ENCODE measurements at places on chromosomes 2 and 18.

DNA sequence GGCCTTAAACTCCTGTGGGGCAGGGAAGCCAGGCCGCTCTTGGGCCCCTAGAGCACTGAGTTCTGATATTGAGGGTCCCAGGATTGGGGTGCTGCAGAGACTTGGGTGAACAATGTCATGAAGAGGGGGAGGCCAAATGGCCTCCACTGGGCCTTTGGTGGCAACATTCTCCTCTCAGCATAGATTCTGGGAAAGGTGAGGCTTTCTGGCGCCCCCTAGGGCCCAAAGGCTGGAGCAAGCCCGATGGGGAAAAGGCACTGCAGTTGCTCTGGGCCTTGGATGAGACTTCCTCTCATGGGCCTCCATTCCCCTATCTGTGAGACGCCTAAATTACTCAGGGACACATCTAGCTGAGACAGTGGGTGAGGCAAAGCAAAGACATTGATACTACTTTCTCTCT is 84.8 kb downstream of the ACAA2 start:
- DNase-seq: no peak

DNA sequence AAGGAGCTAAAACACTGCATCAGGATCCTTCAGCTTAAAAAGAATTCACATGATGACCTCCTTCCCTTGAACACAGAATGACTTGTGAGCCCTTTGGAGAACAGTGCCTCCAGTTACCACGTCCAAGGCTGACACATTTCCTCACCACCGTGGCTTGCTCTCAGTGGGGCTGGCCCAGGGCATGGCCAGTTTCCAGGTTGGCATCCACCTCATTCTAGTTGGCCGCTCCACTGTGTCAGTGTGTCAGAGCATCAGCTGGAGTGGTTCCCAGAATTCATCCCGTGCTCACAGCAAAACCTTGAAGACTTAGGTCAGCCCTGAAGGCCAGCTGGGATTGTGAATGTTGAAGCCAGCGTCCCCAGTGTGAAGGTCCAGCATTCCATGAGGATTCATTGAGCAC is 158.5 kb downstream of the INSIG2 start:
- DNase-seq: peak; percentile 32

- DNase-seq: peak; percentile 50
Measured at GRCh38 chr18:71485611-71486010, 1058.5 kb downstream of the CBLN2 start.

- DNase-seq: peak; percentile 50
Measured at GRCh38 chr2:159998961-159999360, 63.5 kb downstream of the PLA2R1 start.

- peak; percentile 78 for DNase-seq
Measured at GRCh38 chr2:27184115-27184514, 27.7 kb upstream of the ATRAID start.

DNA sequence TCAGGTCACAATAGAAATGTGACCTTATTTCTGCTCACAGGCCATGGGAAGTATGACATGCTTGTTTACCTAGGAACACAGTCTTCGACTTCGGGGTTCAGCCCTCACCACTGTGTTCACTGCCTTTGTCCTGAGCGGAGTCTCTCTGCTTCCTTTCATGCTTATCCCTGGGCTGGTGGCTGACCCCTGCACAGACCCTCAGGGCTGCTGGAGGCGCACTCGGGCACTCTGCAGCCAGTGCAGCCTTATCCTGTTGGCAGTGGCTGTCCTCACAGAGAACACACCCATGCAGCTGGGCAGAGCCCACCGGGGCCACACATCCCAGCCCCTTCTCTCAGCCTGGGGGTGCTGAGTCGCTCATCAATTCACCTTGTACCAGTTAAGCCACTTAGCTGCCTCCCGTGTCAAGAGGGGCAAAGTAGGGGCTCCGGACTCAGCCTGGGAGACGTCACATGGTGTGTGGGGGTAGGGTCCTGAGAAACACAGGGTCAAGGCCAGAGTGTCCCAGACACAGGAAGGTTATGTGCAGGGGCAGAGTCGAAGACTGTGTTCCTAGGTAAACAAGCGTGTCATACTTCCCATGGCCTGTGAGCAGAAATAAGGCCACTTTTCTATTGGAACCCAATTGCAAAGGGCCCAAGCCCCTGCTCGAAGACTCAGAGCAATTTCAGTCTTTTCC is 107.5 kb downstream of the FAM210A start:
- DNase-seq: no peak

DNA sequence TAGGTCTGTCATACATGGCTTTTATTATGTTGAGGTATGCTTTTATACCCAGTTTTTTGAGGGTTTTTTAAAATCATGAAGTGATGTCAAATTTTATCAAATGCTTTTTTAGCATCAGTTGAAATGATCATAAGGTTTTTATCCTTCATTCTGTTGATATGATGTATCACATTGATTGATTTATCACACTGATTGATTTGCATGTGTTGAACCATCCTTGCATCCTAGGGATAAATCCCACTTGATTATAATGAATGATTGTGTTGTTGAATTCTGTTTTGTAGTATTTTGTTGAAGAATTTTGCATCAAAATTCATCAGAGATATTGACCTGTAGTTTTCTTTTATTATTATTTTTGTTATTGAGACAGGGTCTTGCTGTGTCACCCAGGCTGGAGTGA is 68.2 kb downstream of the LIMS1 start:
- DNase-seq: no peak

GRCh38 chr2:171318463-171318934 is 115.3 kb downstream of the METTL8 start:
- DNase-seq: peak; percentile 24

DNA sequence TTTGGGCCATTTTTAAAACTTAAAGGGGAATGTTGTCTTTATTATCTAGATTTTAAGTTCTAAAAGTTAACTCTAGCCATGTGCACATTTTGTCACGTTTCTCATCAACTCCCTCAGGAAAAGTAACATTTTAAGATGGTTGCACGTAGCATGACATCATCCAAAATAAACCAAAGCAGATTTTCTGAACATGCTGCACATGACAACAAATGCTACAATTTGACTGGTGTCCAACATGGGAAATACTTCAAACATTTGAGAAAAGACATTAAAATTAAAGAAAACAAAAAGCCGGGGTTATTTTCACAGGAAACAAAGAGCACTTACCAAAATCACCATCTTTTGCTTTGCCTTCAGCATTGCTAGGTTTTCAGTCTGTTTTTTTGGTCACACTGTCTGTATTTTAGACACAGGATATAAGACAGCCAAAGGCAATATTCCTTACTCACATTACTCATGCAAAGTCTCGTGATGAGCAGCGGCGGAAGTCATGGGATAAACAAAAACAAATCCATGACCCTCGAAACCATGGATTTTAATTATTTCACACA is 51.3 kb upstream of the RND3 start:
- DNase-seq: peak; percentile 79

DNA sequence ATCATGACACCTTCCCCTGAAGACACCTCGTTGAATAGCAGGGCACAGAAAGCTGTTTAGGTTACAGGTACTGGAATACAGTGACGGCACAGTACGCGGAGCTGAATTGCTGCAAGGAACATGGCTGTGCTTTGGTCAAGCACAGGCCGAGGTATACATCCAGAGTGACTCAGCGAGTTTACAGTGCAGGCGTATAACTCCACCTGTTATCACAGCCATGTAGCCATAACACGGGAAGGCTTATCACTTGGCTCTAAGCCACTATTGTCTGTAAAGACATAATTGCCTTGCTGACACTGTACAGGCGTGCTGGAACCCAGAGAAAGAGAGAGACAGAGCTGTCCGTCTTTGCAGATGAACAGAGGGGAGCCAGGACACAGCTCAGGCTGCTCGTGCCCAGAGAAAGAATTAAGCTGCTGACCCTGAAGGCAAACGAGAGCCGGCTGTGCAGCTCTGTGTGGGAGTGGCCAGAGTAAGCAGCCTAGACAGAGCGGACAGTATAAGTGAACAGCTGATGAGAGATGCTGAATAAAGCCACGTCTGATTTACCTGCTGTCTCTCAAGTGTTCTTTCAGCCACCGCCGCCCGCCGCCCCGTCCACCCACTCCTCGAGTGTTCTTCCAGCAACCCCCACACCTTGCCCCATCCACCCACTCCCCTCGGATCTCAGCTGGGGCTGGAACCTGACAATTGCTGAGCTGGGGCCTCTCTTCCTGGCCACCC is 87.3 kb upstream of the PPP1CB start:
- DNase-seq: peak; percentile 17

- DNase-seq: peak; percentile 21
Measured at GRCh38 chr2:68837861-68838341, 33.3 kb downstream of the BMP10 start.

DNA sequence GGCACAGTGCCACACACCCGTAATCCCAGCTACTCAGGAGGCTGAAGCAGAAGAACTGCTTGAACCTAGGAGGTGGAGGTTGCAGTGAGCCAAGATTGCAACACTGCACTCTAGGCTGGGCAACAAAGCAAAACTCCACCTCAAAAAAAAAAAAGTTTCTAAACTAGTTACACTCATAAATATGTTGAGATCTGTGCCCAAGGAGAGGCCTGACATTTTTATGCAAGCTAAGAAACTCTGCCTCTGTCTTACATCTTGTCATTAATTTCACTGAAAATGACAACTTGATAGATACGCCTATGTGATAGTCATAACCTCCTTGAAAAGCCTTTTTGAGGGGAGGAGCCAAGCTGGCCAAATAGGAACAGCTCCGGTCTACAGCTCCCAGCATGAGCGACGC is 412.7 kb downstream of the STK39 start:
- no peak for DNase-seq

DNA sequence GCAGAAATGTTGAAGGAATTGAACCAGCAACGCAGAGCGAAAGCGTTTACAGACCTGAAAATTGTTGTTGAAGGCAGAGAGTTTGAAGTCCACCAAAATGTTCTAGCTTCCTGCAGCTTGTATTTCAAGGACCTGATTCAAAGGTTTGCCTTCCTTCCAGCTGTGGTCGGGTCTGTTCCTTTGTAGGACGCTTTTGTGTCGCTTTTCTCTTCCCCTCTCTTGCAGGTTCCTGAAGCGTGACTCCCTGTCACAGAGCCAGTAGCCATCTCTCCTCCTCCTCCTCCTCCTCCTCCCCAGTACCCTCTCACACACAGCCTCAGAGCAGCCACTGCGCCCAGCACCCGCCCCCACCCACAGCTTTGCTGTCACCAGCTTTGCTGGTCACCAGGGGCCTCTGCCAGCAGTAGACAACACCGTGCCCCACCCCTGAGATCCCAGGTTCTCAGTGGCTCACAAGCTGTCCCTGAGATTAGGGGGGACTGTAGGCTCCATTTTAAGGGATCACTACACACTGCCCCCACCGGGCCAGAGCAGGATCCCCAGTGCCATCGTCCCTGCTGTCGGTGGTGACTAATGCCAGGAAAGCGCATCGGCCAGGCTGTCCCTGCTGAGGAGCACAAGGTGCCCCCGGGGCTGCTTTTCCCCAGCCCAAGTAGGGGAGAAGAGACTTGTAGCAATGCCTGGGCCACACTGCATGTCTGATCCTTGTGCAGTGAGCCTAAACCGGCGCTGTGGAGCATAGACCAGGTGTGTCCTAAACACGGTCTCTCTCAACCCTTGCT is 242.3 kb downstream of the ATAD2B start:
- DNase-seq: no peak

DNA sequence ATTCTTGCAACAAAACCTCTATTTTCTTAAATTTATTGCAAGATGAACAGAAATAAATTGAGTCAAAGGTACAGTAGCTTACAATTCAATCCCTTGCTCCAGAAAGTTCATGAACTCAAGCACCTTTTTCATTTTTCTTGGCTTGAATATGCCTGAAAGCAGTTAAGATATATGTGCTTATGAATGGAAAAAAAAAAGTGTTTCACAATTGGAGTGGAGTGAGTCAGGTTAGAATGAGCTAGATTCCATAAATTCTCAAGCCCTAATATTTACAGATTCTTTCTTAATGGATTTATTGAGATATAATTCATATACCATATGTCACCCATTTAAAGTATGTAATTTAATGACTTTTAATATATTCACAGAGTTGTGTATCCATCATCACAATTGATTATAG is 39.6 kb upstream of the NEMP2 start:
- no peak for DNase-seq

DNA sequence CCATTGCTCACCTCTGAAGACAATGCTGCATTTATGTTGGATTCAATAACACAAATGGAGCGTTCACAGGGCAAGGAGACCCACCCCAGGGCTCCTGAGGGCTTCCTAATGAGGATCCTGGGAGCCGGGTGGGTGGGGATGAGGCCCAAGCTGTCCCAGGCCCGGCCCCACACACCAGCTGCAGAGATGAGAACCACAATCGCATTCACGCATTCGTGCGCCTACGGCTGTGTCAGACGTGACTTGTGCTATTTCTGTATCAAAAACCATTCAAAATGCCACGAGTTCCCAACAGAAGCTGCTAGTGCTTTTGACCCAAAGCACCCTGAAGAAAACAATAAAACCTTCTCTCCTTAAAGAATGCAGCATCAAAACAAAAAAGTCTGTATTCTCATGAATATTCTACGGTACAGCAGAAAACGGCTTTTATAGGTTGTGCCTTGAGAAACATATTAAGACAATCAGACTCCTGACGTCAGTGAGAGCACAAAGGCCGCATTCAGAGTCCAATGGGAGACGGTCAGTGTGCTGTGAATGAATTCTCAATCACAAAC is 205.4 kb downstream of the HDAC4 start:
- no peak for DNase-seq

DNA sequence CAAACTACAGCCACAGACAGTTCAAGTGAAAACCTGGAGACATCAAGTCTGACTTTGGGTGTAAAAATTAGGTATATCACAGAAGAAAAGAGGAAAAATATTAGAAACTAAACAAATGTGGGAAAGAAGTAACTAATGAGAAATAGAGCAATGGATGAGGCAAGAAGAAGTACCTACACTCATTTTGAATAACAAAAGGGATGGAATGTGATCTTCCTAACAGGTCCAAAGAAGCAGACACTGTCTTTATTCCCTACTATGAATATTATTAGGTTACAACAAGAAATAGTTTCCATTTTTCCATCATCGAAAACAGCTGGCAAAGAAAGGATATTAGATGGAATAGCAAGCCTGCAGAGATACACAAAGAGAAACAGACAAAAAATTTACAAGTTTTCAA is 486.3 kb upstream of the FSHR start:
- DNase-seq: no peak

DNA sequence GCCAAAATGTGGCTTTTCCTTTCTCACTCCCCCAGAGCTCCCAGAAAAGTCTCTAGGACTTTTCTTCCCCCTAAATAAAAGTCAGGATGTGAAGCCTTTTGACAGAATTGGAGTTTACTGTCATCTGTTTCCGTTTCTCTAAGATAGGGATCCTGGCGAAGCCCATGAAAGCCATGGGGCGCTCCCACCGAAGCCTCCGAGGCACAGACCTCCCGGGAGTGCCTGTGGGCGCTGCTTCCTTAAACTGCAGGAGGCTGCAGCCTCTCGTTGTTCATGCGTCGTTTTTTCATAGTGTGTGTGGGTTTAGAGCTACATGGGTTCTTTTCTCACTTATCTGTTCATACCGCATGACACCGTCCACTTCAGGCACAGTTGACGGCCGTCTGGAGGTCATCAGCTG is 56.8 kb downstream of the ASAP2 start:
- DNase-seq: no peak
